MCF 10A (cell line): ENCODE measurements at places on chromosomes 2 and 18.
A peak's percentile ranks its signal among the peaks of the same experiment; 100 is the strongest.

DNA sequence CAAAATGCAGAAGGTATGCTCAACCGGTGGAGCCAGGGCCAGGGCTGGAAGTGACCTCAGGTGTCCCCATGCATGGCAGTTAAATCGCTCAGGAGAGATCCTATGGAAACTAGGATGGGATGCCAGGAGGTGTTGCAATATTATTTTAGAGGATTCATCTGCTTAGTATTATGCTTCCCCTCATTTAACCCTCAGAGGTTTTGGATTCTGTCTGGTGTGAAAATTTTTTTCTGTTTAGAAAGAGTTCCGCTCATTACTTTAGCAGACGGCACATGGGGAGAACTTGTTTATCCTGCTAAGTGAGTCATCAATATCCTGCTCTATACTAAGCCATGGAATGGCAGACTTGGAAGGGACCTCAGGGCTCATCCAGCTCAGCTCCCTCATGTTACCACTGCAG is 42.5 kb downstream of the TRIB2 start:
- DNase-seq = peak; percentile 85

GRCh38 chr18:48446582-48447225 is 37.5 kb upstream of the ZBTB7C start:
- DNase-seq = peak; percentile 72

GRCh38 chr2:150586858-150587257 is 99.4 kb upstream of the RND3 start:
- peak; percentile 67 for DNase-seq

DNA sequence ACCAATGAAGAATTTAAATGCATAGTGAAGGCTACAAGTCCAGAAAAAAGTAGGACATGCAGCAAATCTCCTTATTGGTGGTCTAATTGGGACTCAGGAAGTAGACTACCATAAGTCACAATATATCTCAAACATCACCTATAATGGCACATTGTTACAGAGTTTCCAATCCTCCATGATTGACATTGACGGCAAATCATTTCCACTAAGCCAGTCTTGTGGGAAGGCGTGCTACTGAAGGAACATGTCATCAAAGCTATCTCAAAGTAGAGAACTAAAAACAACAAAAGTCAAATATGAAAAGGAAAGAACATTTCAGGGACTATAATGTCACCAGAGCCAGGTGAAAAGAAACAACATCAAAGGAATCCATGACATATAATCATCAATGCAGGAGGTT is 166.4 kb upstream of the PID1 start:
- DNase-seq = no peak
